ENCODE measurements at places on chromosomes 16 and 17. TPM values are rescaled to one million over a fixed set of nuclear protein-coding genes. Genes with fewer than 3 reads are reported as not detected.

DNA sequence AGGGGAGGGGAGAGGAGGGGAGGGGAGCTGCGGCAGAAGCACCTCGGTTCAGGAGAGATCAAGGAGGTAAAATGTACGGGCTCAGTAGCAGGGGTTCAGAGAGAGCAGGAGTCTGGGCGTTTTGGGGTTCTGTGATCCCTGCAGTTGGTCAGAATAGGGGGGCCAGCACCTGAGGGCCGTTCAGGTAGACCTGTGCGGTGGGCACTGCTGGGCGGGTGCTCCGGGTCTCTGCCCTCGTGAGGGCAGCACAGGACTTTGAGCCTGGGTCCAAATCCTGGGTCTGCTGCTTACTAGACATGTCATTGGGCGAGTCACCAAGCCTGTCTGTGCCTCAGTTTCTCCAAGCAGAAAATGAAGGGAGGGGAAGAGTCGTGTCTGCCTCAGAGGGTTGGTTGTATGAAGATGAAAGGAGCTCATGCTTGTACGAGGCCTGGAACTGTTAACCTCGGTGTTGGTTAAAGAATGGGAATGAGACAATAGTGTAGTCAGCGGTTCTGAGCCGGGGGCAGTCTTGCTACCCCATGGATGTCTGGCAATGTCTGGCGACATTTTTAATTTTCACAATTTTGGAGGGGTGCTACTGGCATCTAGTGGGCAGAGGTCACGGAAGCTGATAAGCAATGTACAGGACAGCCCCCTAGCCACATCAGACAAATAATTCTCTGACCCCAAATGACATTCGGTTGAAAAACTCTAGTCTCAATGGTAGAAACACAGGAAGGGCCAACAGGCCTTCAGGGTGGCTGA is 35.4 kb downstream of the OR1D5 start:
- no peak for DNase-seq

DNA sequence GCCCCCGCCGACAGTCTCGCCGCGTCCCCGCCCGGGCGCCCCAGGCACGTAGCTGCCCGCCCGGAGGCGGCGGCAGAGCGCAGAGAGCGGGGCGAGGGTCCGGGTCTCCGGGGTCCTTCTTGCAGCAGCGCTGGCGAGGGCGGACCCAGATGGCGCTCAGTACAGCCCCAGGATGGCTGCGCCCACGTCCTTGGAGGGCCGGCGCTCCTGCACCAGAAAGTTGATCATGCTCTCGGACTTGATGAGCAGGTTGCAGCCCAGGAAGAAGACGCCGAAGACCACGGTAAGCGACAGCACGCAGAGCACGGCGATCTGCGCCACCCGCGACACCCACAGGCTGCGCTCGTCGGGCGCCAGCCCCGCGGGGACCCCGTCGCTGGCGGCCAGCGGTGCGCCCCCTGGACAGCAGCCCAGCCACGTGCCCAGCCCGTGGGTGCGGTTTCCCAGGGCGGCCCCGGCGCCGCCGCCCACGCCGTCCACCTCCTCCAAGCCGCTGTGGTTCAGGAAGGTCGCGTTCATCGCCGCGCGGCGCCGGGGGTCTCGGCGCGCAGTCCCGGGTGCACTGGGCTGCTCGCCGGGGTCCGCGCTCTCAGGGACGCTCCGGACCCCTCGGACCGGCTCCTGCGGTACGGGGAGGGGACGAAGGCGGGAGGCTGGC is 435 bp downstream of the RPRML start:
- no peak for DNase-seq

DNA sequence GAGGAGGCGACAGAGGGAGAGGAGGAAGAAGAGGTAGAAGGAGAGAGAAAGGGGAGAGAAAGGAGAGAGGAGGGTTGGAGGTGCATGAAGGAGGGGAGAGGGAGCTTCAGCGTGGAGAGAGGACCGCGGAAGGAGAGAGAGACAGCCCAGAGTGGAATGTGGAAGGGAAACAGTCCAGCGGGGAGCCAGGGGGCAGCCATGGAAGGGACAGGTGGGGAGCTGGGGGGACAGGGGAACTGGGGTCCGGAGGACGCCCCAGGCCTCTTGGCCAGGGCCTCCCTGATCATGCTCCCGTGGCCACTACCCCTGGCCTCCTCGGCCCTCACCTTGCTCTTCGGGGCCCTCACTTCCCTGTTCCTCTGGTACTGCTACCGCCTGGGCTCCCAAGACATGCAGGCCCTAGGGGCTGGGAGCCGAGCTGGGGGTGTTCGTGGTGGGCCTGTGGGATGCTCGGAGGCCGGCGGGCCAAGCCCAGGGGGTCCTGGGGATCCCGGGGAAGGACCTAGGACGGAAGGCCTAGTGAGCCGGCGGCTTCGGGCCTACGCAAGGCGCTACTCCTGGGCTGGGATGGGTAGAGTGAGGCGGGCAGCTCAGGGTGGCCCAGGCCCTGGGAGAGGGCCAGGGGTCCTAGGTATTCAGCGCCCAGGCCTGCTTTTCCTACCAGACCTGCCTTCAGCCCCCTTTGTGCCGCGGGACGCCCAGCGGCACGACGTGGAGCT is 759 bp downstream of the ASPHD1 start:
- DNase-seq: no peak

CRHR1 gene
- 0.09 TPM for total RNA-seq

Data from muscle of leg (tissue), 16 donors.